ENCODE measurements at places on chromosomes 13 and 19.

DNA sequence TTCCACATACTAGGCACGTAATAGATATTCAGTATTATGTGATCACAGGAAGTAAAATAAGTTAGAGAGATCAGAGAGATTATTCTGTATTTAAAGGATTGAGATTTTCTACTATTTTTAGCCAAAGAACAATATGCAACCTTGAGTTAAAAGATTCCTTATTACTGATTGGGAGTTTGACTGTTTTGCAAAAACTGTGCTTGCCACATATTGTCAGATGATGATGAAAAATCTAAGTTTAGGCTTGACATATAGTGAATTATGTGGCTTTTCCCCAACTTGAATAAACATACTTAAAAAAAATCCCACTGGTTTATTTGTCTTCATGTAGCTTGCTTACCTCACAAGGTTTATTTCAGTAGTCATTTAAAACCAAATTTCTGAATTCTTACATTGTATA, 194.4 kb downstream of the KCNRG start:
- no peak for DNase-seq

- DNase-seq: no peak
These were observed 136.8 kb downstream of the UQCRFS1 start for GRCh38 chr19:29076161-29076560.

DNA sequence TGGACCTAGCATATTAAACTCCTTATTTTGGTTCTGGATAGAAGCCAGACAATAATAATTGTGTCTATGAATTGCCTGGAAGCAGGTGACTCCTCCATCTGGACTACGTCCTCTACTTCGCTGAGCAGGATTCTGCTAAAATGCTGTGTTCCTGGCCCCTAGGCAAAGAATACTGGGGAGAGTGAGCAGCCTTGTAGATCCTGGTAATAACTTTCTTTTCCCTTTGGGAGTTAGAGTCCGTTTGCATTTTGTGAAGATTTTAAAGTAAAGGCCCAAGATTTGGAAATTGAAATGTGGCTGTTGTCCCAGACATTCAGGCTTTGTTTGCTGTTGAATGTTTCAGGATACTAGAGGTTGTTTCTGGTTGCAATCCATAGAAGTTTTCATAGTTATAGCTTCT, 511.9 kb upstream of the KLF12 start:
- no peak for DNase-seq

- no peak for DNase-seq
These were observed 432.4 kb downstream of the SLITRK1 start for GRCh38 chr13:83449668-83450395.

GRCh38 chr19:46081928-46082727, 41.3 kb upstream of the IGFL4 start:
- peak; percentile 45 for DNase-seq

DNA sequence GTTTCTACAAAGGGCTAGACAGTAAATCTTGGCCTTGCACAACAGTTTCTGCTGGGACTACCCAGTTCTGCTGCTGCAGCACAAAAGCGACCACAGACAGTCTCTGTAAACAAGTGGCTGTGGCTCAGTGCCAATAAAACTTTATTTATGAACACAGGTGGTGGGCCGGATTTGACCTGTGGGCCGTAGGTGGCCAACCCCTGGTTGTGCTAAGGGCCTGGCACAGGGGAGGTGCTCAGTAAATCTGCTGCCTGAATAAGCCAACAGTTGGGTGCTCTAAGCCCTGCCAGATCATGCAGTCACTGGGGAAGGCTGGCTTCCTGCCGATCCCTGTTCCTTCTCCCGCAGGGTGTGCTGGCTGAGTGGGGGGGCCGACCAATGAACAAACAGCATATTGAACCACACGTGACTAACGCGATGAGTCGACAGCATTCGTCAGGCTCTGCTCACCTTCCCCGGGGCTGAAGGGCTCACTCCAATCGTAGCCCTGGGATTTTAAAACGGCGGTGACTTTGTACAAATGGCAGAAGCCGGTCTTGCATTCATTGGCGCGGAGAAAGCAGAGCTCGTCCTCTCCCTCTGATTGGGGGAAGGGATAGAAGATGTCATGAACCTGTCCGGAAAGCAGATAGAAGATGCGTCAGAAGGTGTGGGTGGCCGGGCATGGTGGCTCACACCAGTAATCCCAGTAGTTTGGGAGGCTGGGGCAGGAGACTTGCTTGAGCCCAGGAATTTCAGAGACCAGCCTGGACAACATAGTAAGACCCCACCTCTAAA, 24.3 kb upstream of the MYDGF start:
- no peak for DNase-seq

DNA sequence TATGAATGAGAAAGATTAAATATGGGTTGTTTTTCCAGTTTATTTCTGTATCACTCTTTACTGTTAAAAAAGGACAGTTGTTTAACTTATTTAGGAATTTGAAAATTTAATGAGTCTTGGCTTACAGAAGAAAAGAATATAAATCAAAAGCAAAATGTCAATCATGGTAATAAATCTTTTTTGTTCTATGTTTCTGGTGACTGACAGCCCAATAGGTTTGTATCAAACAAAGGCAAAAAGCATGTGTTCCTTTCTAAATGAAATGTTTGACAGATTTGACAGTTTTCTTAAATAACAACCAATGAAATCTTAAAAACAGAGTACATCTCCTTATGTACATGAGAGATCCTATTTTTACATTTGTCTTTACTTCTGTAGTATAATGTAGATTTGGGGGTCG, 11.0 kb downstream of the PCDH9 start:
- no peak for DNase-seq

DNA sequence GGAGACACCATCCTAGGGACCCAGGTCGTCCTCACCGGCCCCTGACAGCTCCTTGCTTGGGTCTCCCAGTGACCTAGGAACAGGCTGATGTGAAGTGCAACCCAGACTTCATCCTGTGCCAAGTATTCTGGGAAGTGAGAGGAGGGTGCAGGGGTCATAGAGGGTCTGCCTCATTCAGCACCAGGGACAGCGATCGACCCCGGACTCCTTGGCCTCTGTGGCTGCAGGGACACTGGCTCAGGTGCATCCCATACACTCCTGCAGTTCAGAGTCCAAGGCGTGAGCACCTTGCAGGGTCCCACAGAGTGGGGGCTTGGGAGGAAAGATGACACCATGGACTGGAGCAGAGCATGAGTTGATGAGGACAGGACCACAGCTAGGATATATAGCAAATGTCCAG, 10.0 kb upstream of the OR10H2 start:
- no peak for DNase-seq
